ENCODE measurements at places on chromosomes 13 and 19.
A peak's percentile ranks its signal among the peaks of the same experiment; 100 is the strongest.

DNA sequence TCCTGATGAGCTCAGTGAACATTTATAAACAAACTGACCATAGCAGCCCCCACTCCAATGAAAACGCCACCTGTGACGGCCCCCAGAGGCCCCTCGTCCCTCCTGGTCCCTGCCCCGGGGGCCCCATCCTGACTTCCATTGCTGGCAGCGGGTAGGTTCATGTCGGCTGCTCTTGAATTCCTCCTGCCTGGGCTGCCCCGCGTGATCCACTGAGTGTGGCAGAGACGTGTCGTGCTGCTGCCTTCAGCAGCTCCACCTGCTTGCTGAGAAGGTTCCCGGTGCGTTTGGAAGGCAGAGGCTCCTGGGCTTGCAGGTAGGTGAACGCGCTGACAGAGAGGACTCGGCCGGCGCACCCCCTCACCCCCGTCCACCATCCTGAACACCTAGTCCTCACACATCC lies 11.6 kb downstream of the C2CD4C start:
- no peak for DNase-seq

DNA sequence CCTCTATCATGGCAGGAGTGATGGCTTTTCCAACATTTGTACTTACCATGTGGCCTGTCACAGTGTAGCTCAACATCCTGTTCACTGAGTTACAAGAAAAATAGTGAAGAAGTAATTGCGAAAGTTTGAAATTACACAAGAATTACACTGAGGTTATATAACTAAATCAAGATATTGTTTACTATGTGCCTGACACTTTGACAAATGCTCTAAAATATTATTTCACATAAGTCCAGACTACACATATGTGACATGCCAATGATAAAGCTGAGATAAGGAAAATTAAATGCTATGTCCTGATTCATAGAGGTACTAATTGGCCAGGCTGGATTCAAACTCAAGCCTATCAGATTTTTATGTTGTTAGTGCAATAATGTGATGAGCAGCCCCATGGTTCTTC lies 451.7 kb downstream of the PCDH9 start:
- DNase-seq, result no peak

- no peak for DNase-seq
Observed at GRCh38 chr13:65275838-65276630, 1954.1 kb downstream of the PCDH9 start.

DNA sequence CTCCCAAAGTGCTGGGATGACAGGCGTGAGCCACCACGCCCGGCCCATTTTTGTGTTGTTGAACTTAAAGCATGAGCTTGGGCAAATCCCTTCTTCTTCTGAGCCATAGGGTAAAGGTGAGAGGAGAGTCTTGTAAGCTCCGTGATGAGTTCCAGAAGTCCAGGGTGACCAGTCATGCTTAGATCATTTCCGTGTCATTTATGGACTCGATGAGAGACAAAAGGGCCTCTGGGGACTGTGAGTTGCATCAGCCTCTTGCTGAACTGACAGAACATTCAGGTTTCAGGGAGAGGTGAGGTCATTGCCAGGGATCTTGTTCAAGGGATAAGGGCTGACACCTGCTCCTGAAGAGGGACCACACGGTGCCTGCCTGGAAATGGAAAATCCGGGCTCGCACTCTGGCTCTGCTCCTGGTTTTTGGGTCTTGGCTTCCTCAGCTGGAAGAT lies 53.6 kb downstream of the GADD45B start:
- no peak for DNase-seq

DNA sequence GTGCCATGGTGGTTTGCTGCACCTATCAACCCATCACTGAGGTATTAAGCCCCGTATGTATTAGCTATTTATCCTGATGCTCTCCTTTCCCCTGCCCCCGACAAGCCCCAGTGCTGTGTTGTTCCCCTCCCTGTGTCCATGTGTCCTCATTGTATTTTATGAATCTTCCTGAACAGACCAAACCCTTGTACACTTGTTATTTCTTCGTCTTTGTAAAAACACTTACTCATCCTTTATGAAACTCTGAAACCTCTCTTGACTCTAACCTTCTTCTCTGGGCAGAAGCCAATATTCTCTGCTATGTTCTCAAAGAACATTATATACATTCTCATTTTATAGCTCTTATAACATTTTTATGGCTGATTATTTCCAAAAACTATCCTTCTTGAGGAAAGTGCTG lies 746.9 kb downstream of the EFNB2 start:
- no peak for DNase-seq

- DNase-seq, result no peak
Observed at GRCh38 chr19:53177986-53178385, 15.2 kb downstream of the ZNF665 start.

GRCh38 chr19:43664018-43664417 lies 6.0 kb downstream of the PLAUR start:
- peak; percentile 17 for DNase-seq

- DNase-seq, result peak; percentile 42
Observed at GRCh38 chr19:58578012-58578925, 5.1 kb upstream of the MZF1 start.

GRCh38 chr19:13172346-13173138 lies 22.3 kb downstream of the IER2 start:
- peak; percentile 70 for DNase-seq

DNA sequence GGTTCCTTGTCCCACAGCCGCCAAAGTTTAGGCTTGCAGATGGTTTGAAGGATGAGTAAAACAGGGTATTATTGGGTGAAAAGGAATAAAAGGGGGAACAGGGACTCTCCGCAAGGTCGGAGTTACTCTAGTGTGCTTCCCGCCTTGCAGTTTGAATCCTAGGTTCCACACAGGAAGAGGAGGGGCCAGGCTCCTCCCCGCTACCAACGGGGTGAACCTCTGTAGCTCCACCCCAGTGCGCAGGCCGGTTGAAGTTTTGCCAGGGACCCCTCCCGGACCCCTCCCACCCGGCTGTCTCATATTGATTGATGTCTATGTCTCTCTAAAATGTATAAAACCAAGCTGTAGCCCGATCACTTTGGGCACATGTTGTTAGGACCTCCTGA lies 11.6 kb upstream of the GTF2F2 start:
- peak; percentile 64 for DNase-seq

- peak; percentile 2 for DNase-seq
Observed at GRCh38 chr13:27712421-27712820, 79.9 kb upstream of the GSX1 start.

GRCh38 chr13:40109351-40109844 lies 453.9 kb downstream of the COG6 start:
- DNase-seq, result no peak

GRCh38 chr13:33842207-33842606 lies 24.3 kb downstream of the RFC3 start:
- DNase-seq, result no peak

DNA sequence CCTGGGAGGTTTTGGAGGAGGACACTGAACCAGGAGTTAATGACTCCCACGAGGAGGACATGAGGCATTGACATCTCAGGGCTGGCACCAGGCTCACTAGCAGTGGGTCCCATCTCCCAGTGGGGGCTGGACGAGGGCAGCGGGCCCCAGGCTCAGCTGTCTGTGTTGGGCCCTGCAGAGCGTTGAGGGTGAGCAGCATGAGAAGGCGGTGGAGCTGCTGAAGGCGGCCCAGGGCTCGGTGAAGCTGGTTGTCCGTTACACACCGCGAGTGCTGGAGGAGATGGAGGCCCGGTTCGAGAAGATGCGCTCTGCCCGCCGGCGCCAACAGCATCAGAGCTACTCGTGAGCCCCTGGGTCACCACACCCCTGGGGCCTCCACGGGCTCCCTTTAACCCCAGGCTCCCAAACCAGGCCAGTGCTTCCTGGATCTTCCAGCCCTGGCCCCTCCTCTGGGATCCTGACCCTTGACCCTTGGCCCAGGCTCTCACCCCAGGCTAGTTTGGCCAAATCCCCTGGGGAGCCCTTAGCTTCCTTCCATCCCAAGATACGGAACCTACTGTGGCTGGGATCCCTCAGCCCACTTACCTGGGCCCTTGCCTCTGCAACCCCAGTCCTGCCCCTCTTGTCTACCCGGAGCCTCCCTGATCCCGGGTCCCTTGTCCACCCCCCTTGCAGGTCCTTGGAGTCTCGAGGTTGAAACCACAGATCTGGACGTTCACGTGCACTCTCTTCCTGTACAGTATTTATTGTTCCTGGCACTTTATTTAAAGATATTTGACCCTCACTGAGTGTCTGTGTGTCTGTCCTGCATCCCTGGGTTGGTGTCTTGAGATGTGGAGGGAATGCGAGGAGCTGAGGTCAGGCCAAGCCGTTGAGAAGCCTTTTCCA lies 1.0 kb downstream of the C19orf73 start:
- no peak for DNase-seq

DNA sequence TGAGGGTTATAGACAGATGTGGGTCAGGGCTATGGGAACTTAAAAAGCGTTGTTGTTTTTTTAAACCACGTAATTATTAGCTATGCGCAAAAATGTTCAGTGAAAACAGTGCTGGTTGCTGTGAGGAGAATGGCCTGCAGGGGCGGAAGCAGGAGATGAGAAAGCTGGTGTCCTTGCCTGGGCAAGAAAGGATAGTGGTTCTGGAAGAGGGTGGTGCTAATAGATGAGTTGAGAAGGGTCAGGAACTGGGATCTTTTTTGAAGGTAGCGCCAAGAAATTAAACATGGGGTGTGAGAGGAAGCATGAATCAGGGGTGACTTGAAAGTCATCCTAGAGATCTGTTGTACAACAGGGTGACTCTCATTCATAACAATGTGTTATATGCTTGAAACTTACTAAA lies 4.8 kb upstream of the SMG9 start:
- no peak for DNase-seq

GRCh38 chr13:44954224-44954623 lies 35.0 kb downstream of the NUFIP1 start:
- no peak for DNase-seq

- DNase-seq, result peak; percentile 86
Observed at GRCh38 chr19:10461047-10461949, 41.0 kb downstream of the PDE4A start.

DNA sequence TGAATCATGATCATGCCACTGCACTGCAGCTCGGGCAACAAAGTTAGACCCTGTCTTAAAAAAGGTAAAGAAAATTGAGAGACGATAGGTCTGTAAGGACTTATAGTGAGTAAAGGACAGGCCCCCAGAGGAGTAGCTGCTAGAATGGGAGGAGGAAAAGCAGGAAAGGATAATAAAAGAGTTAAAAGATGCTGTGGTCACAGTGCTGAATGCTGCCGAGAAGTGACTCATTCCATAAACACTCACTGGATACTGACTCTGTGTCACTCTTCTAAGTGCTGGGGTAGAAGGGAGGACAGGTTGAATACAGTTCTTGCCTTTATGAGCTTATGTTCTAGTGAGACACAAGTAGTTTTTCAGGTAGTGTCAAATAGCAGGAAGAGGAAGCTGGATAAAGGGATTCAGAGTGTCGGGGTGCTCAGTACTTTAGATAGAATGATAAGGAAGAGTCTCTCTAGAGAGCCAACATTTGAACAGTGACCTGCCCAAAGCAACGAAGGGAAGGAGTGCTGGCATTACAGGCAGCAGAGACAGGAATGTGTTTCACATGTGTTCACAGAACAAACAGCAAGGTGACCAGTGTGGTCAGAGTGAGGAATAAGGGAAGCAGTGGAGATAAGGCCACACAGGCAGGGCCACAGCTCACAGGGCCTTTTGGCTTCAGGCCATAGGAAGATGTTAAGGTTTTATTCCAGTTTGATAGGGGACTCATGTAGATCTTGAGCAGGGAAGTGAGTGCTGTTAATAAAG lies 1240.5 kb downstream of the UQCRFS1 start:
- no peak for DNase-seq

GRCh38 chr13:36665630-36666029 lies 8.2 kb upstream of the SERTM1 start:
- no peak for DNase-seq

GRCh38 chr19:48991873-48992580 lies 1.1 kb downstream of the GYS1 start:
- DNase-seq, result no peak

DNA sequence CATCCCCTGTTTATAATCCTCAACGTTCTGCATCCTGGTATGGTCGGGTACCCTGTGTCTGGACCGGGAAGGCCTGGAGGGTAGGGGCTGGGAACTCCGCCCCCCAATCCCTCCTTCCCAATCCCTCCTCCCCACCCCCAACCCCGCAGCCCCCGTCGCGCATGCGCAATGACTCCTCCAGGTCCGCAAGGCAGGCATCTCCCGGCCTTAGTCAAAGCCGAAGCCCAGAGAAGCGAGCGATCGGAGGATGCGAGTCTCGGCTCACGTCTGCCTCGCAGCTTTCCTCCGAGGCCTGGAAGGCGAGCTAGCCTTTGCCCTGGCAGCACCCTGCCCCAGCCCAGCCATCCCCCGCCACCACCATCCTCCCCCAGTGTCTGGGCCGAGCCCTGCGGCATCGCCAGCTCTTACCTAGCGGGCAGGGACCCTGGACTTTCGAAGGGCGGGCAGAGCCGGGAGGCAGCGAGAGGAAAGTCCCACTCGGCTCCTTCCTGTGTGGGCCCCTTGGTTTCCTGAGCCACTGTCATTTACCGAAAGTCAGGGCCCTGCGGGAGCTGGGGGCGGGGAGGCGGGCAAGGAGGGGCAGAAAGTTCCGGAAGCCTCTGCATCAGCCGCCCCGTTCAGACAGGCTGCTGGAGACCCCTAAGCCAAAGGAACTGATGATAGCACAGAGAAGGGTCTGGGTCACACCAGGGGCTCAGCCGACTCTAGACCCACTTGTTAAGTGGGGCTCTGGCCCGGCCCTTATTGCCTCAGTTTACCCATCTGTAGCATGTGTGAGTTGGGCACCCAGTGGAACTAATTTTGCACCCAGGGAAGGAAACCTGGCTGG lies at the start of gene JAK3:
Gene JAK3, minus strand, starts transcription at position 445 of the 829 bp plus-strand sequence. CDS start 3,565 bp downstream, outside the sequence.
- DNase-seq, result peak; percentile 83

DNA sequence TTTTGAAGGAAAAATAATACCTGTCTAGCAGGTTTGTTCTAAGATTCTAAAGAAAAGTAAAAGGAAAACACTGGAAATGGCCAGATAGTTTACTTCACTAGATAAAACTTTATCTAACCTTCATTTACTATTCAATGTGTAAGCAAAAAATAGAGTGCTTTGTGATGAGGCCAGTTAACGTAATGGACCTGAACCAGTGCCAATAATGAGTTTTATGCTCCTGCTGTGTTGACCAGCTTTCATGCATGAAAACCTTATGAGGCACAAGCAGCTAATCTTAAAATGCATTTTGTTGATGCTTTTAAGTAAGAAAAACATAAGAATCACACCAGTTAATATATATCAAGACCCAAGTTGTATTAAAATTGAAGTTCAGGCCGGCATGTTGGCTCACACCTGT lies 617.2 kb upstream of the GPC6 start:
- no peak for DNase-seq

Measured in naive thymus-derived CD8-positive, alpha-beta T cell (primary cell).